ENCODE measurements at places on chromosomes 5 and 9.
A peak's percentile ranks its signal among the peaks of the same experiment; 100 is the strongest.

DNA sequence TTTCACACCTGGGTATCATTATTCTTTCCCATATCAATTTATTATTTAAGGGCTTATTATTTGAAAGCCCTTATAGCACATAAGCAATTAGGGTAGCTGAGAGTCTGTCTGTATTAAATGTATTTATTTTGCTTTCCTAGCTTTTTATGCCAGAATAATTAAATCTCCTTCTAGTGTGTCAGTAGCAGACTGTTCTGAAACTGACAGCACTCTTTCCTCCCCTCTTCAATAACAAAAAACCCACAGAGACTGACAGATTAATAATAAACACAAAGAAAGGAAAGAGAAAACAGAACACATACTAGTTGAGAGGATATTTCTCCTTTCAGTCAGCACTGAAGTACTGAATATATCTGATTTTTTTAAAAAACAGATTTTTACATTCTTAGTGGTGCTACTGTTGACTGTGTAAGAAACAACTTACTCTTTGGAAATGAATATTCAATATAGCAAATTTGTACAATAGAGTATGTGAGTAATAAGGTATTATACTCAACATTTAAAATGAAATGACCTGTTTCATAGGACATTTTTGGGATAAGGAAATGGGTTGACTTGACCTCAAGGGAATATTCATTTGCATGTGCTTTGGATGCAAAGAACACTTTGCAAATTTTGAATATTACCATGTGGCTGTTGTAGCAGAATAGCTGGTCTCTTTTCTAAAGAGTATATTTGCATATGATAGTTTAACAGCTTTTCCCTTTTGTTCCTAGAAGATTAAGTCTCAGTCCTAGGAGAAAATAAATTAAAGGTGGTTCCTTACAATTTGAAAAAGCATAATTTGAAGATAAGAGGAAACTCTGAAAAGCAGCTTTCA is 208.3 kb downstream of the SPATA31D1 start:
- DNase-seq, result no peak

DNA sequence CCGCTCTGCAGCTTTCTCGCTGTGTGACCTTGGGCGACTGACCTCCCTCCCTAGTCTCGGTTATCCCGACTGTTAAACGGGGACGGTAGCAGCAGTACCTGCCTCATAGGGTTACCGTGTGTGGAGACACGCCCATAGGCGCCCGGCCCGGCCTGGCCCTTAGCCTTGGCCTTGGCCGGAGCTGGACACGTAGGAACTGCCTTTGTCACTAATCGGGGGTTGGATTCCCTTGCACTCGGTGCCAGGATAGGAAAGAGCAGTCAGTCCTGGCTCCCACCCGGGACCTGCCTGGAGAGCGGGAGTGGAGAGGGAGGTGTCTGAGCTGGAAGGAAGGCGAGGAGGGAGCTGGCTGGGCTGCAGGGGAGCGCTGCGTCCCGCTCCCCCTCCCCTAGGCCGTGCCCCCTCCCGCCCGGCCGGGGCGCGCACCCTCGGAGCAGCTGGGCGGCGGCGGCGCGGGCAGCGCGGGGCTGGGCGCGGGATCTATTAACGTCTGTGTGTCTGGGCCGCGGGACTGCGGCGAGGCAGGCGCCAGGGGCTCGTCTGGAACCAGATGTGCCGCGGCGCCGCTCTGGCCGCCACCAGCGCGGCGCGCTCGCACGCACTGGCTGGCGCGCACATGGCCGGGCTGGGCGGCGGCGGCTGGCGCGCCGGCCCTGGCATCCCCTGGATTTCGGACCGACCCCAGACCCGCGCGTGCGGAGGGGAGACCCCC is 31.7 kb downstream of the PRRX2 start:
- DNase-seq, result no peak

DNA sequence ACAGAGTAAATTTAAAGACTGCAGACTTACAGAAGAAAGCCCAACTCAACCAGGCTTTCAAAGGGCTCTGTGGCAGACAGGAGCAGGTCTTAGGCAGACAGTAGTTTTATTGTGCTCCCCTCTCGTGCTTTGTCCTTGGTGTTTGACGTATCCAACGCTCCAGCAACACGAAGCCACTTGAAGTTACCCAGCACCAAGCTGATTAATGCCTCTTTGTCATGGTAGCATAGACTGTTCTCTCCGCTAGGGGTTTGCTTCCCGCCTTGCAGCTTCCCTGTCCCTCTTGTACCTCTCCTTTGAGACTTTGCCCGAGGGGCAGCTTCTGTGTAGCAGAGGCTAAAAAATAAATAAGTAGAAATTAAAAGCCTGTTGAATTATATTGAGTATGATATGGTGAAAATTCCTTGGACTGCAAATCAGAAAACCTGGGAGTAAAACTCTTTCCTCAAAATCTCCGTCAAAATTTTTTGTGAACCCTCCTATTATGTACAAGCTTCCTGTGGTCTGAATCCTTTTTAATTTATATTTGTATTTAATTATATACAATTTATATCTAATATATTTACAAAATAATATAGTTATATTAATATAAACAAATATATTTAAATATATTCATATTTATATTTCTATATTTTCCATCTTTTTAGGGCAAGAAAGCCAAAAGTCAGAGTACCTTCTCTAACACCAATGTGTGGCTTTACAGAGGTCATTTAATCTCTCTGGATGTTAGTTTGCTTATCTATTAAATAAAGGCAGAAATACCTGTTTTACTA is 405.4 kb downstream of the DMAC1 start:
- no peak for DNase-seq

DNA sequence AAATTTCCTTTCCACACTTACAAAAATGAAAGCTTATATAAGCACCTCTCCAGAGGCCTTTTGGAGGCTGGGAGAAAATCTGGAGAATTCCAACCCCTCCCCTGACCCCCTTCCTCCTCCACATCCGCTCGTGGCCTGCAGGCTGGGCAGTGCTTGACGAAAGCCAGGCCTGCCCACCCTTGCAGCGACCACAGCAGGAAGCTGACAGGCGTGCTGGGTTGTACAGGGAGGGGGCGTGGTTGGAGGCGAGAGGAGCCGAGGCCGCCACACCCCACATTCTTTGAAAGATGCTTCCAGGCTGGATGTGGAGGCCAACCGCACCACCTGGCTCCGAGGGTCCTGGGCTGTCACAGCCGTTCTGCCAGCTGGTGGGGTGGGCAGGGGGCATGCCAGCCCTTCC is 47.8 kb upstream of the IER5L start:
- peak; percentile 11 for DNase-seq

DNA sequence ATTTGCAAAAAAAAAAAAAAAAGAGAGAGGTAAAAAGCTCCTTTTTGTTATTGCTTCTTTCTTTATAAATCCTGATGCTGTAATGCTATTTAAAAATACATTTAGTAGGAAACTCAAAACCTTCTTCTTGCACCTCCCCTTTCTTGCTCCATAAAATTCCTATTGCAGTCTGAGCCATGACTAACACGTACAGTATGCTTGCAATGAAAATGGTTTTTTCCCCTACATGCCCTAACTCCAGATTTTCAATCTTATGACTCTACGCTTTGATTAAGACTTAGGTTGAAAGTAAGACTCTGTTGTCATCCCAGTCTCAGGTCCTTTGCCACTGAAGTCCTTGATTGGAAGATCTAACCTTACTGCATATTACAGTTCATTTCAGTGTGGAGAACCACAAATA is 23.9 kb downstream of the FGF10 start:
- DNase-seq, result no peak

DNA sequence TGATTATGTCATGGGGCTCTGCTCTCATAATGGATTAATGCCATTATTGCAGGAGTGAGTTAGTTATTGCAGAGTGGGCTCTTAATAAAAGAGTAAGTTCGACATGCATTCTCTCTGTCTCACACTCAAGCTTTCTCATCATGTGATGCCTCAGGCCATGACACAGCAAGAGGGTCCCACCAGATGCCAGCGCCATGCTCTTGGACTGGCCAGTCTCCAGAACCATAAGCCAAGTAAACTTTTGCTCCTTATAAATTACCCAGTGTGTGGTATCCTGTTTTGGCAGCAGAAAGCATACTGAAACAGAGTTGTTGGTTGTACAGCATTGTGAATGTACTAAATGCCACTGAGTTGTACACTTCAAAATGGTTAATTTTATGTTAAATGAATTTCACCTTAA is 138.1 kb downstream of the MYO10 start:
- no peak for DNase-seq
